ENCODE measurements at places on chromosomes 3 and 15.

- DNase-seq, result no peak
These were observed 84.8 kb upstream of the ICE2 start for GRCh38 chr15:60563539-60564404.

GRCh38 chr3:134796281-134797056 is 1.4 kb downstream of the EPHB1 start:
- DNase-seq, result no peak

DNA sequence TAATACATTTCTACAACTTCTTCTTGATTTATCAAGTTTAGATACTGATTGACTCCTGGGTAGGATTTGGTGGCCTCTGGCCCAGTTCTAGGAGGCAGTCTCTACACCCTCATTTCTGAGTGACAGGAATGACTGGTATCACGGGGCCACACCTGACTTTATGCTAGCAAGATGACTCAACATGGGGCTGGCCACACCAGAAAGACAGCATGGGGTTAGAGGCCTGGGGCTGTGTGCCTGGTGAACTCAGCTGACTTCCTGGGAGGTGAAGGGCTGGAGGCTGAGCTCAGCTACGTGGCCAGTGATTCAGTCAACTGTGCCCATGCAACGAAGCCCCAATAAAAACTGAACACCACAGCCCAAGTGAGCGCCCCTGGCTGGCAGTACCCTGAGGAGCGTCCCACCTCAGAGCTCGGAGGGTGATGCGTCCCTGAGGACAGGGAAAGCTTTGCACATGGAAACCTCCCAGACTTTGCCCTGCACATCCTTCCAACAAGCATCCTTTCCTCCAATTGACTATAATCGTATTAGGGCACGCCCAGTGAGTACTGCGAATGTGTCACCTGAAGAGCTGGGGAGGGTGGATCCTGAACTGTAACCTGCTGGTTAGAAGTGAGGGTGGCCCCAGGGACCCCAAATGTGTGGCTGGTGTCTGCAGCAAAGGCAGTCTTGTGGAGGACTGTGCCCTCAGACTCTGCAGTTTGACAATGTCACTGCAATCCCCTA is 57.2 kb downstream of the NIPA2 start:
- DNase-seq, result no peak

DNA sequence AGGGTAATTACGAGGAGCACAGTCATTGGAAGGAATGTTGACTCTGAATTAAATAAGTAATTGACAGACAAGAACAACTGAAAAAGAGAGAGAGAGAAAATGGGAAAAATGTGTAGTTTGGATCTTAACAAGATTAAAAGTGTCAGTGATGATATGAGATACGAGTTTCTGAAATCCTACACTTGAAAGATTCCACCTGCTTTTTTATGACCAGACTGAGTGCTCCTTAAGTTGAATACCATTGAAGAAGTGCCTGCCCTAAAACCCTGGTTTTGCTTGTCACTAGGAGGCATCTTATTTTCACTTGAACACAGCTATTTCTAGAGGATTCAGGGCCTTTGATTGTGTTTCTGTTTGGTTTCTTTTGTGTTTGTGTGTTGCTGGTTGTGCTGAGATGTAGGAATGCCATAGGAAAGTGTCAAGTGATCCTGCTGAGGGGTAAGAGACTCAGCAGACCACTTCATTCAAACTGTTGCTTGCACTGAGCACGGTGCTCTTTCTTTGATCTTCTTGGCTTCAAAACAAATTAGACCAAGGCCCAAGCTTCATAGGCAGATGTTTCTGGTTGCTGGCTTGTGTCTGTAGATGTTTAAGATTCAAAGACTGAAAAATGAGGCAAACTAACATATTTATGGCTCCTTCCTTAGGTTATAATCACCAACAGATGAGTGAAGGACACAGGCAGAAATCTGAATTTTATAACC is 17.2 kb upstream of the ABHD10 start:
- DNase-seq, result no peak

GRCh38 chr15:68372291-68372811 is 59.6 kb downstream of the ITGA11 start:
- DNase-seq, result no peak

GRCh38 chr3:107847791-107848190 is 243.0 kb downstream of the CD47 start:
- no peak for DNase-seq

DNA sequence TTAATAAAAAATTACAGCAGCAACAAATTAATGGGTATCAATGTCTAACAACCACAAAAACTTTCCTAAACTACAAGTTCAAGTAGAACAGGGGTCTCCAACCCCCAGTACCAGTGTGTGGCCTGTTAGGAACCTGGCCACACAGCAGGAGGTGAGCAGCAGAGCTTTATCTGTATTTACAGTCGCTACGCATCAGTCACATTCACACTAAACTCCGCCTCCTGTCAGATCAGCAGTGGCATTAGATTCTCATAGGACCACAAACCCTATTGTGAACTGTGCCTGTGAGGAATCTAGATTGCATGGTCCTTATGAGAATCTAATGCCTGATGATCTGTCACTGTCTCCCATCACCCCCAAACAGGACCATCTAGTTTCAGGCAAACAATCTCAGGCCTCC is 18.5 kb upstream of the LIPC start:
- DNase-seq, result no peak

DNA sequence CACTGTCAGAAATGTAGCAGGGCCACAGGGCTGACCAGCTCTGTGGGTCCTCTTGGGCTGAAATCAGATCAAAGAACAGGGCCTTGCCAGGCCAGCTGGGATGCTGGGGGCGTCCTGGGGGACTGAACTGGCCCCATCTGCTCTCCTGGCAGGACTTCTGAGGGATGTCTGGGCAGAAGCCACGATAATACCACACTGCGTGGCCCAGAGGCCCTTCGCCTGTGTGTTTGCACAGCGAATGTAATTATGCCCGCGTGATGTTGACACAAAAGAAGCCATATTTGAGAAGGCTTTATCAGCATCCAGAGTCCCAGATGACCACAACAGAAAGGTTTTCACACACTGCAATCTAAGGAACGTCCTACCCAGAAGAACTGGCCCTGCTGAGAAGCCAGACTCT is 174.0 kb downstream of the RAB11A start:
- no peak for DNase-seq

DNA sequence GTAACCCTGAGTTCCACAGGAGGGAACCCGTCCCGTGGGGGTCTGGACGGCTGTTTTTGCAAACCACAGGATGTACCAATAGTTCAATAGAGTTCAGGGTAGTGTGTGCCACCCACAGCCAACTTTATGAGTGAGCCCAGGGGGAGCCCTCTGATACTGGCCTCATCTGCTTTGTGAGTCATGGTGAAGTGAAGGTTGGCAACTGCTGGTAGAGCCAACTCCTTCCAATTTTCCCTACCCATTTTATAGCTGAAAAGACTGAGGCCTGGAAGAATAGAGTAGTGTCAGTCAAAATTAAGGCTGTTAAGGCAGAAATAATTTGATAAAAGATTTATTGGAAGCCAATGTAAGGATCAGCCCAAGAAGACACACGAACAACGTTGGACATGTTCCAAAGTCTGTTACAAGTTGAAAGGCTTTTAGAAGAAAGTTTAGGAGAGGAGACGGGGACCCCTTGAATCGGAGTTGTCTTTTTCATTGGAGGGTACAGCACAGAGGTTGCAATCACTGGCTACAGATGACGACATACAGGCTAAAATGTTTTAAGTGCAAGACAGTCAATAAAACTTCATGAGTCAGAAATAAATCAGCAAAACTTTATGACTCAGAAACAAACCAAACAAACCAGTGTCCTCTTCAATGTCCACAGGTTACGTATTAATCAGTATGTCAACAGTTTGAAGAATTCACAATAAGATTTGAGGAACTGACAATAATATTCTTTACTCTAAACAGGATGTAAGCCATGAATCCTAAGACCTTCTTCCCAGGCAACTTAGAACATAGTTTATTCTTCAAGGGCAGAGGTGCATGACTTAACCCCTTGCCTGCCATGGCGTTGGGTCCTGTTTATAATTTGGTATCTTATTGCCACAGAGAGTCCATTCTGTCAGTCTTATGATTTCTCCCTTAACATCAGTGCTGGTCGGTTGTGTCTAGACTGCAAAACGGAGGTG is 62.9 kb upstream of the NR2E3 start:
- no peak for DNase-seq

GRCh38 chr15:63136742-63137141 is 15.1 kb downstream of the LACTB start:
- no peak for DNase-seq

- no peak for DNase-seq
These were observed 617.4 kb downstream of the SI start for GRCh38 chr3:164460851-164461250.

DNA sequence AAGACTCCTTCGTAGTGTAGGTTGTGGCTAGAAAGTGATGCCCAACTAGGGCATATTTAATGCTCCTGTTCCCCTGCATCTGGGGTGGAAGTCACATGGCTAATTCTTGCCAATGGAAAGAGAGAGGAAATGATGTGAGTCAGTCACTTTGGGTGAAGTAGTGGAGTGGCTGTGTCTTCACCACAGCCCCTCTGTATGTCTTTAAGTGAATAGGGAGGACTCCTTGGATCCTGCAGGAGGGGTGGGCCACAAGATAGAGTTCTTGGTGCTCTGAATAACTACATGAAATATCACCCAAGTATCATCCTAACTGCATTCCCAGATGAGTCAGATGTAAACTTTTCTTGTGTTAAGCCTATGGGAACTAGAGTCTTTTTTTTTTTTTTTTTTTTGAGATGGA is 17.8 kb upstream of the MB21D2 start:
- DNase-seq, result no peak

DNA sequence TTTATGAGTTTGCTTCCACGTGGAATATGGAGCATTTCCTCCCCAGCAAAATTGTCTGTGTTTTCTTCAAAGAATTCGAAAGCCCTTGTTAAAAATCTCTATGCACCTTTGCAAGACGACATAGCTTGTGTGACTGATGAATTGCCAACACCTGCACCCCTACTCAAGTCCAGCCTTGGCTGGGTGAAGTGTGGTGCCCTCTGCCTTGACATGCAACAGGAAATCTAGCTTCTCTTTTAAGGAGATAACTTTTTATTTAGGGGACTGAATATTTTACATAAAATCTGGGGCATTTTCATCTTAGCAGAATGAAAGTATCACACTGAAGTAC is 647 bp downstream of the HMG20A start:
- no peak for DNase-seq

DNA sequence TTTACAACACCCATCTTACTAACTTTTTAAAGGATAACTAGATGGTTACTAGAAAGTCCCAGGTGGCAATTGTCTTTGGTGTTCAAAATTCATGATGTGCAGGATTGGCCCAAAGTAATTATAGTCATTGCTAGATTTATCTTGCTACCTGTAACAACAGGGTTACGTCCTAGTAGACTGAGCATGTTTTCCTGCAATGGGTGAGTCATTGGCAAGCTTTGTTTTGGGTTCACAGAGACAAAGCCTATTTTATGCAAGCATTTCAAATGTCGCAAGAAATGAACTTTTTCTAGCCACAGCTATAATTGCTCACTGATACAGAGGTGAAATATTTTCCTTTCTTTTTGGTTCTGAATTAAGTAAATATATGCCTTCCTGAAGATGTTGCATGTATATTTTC is 267.6 kb downstream of the AGBL1 start:
- no peak for DNase-seq

DNA sequence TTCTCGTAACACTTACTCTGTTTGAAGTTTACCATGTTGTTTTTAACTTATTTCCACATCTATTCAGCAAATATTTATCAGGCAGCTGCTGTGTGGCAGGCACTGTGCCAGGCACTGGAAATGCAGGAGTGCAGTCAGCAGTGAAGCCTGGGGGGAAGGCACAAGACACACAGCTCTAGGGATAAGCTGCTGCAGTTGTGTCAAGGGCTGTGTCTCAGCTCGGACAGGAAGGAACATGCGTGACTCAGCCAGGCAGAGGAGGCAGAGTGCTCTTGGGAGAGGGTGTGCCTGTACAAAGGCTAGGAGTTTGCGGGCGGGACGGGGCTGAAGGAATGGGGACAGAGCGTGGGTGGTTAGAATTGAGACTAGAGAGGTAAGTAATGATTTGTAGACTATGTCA is 24.7 kb downstream of the LYSMD4 start:
- no peak for DNase-seq

- no peak for DNase-seq
These were observed 20.2 kb upstream of the PIK3CB start for GRCh38 chr3:138854940-138855339.

DNA sequence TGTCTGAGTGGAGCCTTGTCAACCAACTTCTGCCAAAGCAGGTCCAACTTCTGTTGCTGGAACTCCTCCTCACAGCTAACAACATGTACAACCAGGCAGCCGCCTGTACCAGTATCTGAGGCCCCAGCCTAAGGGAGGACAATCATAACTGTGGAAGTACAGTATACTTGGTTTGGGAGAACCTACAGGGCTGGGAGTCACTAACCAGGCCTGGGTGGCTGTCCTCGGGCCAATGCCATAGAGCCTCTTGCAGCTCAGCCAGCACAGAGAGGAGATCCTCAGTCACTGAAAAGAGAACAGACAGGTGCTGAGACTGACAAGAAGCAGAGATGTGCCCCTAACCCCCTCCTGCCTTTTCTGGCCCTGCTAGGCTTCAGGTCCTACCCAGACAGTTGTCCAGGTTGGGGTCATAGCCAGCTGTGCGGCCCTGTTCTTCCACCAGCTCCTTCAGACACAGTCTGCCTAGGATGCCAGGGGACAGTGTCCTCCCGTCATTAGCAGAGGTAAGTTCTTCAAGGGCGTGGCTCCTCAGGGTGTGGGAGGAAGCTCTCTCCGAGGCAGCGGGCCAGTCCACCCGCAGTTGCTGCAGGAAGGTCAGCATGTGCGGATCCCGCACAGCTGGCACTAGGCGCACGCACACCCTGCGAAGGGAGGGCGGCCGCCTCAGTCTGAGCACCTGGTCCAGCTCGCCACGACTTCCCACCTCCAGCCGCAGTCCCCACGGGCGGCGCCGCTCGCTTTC is 980 bp downstream of the DALRD3 start:
- DNase-seq, result no peak

DNA sequence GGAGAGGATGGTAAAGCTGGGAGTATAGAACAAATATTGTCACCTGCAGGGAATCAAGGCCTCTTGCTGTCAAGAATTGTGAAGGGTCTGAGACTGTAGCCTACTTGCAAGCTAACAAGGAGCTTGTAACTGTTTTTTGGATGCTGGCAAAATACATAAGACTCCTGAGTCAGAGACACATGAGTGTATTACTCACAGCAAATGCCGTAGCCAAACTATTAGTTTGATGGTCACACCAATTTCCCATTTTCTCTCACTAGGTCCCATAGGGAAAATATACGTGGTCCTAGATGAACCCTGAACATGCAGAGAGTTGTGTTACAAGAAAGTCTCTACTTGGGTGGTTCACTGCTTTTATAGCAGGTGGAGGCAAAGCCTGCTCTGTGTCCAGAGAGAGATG is 44.7 kb upstream of the LIPC start:
- DNase-seq, result no peak

- DNase-seq, result no peak
These were observed 25.3 kb downstream of the LPP start for GRCh38 chr3:188179006-188179966.

DNA sequence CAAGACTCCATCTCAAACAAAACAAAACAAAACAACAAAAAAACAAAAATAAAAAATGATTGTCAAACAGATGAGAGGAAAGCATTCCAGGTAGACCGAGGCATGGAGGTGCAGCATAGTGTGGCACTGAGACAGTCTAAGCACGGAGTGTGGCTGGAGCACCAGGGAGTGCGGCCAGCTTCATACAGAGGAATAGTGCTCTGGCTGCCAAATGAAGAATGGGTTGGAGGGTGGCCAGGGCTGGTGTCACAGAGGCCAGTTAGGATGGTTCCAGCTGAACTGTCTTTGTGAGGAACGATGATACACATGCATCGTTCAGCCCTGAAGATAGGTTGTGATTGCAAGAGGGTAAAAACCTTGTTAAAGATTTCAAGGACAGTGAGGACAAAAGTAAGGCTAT is 28.3 kb downstream of the MITF start:
- DNase-seq, result no peak
